ENCODE measurements at places on chromosomes 1 and 21.
A peak's percentile ranks its signal among the peaks of the same experiment; 100 is the strongest.

DNA sequence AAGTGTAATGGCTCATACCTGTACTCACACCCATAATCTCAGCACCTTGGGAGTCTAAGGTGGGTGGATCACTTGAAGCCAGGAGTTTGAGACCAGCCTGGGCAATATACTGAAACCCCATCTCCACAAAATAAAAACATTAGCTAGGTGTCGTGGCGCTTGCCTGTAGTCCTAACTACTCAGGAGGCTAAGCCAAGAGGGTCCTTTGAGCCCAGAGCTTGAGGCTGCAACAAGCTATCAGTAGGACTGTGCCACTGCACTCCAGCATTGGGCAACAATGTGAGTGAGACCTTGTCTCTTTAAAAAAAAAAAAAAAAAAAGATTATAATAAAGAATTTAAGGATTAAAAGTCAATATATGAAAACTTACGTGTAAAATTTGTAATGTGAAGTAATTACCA lies 11.7 kb downstream of the BPNT1 start:
- DNase-seq, result no peak

DNA sequence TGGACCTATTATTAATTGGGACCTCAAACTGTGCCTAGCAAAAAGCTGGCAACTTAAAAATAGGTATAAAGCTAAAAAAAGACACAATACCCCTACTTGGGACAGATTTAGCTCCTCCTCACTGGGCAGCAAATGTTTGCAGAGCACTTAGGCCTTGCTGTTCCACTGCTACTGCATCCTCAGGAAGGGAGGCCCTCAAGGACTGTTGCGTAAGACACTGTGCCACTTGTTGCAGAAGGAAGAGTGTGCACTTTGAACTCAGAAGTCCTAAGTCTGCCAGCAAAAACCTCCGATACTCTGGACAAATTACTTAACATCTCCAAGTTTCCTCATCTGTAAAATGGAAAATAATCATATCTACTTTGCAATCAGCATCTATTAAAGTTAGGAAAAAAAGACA lies 322.9 kb downstream of the BARHL2 start:
- DNase-seq, result no peak

DNA sequence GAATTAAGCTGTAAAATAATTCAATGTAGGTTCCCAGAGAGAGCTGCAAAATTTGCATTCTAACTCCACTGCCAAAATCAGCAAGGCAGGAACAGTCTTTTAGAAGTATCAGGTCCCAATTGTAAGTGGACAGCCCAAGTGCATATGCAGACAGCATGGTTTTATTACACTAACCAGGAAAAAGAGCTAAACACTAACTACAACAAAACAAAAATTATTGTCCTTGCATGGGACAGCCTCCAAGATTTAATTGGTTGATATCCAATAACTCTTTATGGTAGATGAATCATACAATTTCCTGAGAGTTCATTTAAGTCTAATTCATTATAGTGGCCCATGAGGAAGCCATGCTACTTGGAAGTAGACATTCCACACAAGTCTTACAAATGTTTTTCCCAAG lies 154.3 kb upstream of the ZNF648 start:
- DNase-seq, result no peak

- no peak for DNase-seq
Observed at GRCh38 chr1:21552715-21553114, 43.5 kb downstream of the ALPL start.

DNA sequence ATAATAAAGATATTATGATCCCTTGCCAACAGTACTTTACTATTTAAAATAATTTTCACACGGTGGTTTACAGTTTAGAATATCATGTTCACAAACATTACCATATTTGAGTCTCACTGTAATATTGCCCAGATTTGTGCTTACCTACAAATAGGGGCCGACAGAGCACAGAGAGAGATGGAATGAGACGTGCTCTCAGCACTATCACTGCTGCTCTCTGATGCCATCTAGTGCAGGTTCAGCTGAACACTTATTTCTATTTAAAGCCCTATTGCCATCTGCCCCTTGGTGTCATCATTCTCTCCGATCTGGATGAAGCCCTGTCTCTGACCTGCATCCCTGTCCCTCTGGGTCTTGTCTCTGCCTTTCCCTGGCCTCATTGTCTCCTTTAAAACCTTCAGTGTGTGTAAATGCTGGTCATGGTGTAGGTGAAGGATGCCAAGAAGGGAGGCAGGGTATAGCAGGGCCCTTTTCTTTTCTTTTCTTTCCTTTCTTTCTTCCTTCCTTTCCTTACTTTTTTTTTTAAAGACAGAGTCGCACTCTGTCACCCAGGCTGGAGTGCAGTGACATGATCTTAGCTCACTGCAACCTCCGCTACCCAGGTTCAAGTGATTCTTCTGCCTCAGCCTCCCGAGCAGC lies 6.9 kb upstream of the GPATCH4 start:
- peak; percentile 76 for DNase-seq

- no peak for DNase-seq
Observed at GRCh38 chr1:82565146-82565545, 764.4 kb downstream of the ADGRL2 start.

GRCh38 chr1:70140343-70140742 lies 65.0 kb downstream of the LRRC40 start:
- no peak for DNase-seq

DNA sequence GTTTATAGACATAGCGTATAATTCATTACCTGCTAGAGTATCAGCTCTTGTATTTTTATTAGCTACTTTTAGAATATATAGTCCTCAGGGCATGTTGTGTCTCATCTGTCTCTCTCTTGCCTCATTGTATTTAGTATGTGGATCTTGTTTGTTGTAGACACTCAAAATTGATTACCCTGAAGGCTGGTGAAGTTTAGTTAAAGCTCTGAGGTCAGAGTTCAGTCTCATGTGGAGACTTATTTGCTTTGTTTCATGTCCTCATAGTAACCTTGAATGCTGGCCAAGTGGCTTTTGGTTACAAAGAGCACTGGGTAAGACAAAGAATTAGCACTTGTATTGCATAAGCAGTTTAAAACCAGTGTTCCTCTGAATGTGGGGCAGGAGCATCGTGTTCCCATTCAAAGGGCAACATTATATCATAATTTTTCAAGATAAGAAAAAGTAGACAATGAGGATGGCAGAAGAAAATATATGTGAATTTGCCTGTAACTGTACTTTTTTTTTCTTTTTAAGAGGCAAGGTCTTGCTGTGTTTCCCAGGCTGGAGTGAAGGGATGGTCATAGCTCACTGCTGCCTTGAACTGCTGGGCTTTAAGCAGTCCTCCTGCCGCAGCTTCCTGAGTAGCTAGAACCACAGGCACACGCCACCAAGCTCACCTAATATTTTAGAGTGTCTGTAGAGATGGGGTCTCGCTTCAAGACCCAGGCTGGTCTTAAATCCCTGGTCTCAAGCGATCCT lies 17.4 kb downstream of the CNST start:
- DNase-seq, result no peak

DNA sequence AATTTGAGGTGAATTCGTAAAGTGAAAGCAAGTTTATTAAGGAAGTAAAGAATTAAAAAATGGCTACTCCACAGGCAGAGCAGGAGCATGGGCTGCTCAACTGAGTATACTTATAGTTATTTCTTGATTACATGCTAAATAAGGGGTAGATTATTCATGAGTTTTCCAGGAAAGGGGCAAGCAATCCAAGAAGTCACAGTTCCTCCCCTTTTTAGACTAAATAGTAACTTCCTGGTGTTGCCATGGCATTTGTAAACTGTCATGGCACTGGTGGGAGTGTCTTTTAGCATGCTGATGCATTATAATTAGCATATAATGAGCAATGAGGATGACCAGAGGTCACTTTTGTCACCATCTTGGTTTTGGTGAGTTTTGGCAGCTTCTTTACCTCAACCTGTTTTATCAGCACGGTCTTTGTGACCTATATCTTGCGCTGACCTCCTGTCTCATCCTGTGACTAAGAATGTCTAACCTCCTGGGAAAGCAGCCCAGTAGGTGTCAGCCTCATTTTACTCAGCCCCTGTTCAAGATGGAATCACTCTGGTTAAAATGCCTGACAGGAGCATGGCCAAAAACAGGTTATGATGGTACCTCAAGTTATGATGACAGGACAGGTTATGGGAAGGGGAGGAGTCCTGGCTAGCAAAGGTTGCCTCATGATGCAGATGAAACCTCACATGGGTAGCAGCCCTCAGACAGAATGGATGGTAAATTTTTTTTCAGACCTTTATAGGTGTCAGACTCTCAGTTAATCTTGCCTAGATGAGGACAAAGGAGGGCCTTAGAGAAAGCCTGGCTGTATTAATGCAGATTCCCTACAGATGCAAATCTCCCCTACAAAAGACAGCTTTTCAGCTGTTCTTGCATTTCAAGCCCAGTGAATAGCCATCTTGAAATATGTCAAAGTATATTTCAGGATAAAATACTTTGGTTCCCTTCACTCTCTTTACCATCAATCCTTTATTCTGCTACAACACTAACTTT lies 49.7 kb downstream of the SIPA1L2 start:
- DNase-seq, result peak; percentile 50

- DNase-seq, result no peak
Observed at GRCh38 chr1:234877761-234878160, 250.9 kb downstream of the TOMM20 start.

DNA sequence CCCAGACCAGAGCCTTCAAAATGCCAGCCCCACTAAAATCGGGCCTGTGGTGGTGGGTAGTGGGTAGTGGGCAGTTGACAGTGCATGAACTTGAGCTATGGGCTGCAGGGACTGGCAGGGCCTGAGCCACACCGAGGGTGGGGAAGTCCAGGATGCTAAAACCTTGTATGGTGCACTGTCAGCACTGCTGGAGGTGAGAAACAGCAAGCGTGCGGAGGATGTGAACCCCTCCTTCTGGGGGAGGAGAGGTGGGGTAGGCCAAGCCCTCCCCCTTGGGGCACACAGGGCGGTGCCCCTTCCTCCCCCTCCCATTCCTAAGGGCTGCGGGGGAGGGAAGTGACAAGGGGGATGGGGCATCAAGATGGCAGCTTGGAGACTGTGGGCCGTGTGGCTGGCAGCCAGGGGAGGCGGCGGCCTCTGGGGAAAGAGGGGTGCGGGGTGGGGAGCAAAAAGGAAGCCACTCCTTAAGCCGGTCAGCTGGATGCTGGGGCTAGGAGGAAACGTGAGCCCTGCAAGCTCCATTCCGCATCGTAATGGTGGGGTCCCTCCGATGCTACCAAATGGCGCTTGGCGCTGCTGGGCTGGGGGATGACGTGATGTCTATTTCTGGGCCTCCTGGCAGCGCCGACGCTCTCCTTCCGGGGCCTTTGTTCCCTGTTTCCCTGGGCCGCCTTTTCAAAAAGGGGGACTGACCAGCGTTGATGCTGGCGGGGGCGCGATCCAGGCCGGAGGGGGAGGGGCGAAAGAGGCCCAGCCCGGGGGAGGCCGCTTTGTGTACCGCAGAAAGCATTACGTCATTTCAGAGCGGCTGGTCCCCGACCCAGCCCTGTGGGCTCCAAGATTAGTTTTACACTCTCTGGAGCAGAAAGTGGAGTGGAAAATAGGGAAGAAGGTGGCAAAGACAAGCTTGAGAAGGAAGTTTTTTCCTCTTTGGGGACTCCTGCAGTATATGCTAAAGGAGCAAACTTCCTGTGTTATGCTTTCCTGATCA lies 809 bp downstream of the SYT11 start:
- DNase-seq, result peak; percentile 76

- DNase-seq, result no peak
Observed at GRCh38 chr1:176692988-176693696, 230.2 kb downstream of the PAPPA2 start.

- no peak for DNase-seq
Observed at GRCh38 chr1:224780736-224781135, 148.7 kb upstream of the DNAH14 start.

DNA sequence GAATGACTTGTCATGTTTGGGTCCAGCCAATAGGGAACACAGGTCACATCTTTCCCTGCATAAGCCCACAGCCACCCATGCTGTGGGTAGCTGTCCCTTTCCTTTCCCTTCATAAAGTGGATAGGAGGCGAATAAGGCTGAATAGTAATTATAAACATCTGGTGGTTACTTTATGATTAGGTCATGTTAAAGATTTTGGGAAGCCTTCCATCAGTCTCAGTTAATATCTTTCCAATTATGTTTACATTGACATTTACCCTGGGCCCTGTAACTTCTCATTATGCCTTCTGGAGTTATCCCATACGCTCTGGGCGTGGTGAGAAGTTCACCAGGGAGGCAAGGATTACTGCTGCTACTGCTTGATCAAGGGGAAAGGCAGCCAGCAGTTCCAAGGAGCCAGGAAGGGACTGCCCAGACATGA lies 197.2 kb downstream of the HLX start:
- no peak for DNase-seq

DNA sequence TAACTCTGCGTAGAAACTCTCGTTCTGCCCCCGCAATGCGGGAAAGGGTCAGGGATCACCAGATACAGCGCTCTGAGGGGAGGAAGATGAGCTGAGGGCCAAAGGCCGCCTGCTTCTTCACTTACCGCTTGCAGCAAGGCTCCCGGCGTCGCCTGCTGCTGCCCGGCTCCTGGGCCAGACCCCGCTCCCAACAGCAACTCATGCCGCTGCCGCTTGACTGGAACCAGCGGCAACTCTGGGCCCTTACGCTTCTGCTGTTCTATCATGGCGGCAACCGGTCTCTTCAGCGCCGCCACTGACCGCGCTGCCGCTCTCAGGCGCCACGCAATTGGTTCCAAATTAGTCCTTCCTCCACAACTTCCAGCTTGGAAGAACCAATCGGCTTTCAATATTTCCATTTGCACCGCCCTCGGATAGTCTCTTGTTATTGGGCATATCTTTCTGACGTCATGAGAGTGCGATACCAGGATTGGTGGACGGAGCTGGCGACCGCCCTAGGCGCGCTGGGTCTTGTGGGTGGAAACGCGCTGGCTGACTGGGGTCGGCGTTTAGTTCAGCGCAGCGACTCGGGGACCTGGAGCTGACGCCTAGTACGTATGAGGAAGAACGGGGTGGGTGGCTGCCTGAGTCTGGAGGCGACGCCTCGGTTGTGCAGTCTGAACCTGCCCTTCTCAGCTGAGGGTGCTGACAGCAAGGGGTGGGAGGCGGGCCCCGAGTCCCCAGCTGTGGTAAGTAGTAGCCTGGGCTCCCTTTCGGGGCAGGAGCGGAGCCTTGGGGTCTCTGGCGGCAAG lies at the start of the genes SNRNP40 and ZCCHC17:
TSS of gene SNRNP40 (minus strand) at position 303 of the 791 bp plus-strand sequence. CDS start at position 266, 37 bp downstream.
TSS of gene ZCCHC17 (plus strand) at position 547 of the 791 bp plus-strand sequence. CDS start 13,067 bp downstream, outside the sequence.
- peak; percentile 99 for DNase-seq

DNA sequence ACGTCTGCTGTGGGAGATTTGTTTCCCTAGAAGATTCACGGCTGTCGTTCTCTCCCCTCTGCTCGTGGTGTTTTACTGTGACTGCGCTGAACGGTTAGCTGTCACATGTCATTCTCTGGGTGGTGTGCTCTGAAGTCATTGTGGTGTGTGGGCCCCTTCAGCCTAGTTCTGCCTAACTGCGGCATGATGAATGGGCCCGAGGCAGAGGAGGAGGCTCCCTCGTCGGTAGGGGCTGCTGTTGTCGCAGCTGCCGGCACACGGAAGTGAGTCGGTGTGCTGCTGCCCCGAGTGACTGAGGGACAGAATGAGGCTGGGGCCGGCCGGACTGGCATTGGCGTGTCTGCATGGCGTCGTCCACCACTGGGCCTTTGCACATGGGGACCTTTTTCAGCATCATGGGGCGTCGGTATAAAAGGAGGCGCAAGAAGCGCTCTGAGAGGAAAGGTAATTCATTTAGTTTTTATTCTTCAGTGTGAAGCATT lies 77.9 kb downstream of the ADARB1 start:
- DNase-seq, result peak; percentile 64

DNA sequence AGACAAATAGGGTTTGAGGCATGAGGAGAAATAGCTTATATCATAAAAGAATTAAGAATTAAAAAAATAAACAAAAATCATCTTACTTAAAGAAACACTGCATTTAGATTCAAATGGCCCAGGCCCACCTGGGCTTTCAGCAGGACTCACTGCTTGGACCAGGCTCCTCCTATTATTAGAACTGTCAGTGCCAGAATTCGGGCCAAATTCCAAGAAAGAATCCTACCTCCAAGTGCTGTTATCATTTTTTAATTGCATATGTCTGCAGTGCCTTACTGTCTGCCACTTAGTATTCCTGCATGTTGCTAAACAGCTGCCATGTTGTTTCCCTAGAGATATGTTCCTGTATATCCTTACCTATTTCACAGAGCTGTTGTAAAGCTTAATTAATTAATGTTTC lies 112.0 kb downstream of the BARHL2 start:
- DNase-seq, result no peak
